ENCODE measurements at places on chromosomes 11 and 22.

GRCh38 chr11:125117429-125117828 lies 6.0 kb upstream of the TMEM218 start:
- DNase-seq, result no peak

- DNase-seq, result no peak
These were observed 18.2 kb upstream of the MUC5AC start for GRCh38 chr11:1139441-1140083.

DNA sequence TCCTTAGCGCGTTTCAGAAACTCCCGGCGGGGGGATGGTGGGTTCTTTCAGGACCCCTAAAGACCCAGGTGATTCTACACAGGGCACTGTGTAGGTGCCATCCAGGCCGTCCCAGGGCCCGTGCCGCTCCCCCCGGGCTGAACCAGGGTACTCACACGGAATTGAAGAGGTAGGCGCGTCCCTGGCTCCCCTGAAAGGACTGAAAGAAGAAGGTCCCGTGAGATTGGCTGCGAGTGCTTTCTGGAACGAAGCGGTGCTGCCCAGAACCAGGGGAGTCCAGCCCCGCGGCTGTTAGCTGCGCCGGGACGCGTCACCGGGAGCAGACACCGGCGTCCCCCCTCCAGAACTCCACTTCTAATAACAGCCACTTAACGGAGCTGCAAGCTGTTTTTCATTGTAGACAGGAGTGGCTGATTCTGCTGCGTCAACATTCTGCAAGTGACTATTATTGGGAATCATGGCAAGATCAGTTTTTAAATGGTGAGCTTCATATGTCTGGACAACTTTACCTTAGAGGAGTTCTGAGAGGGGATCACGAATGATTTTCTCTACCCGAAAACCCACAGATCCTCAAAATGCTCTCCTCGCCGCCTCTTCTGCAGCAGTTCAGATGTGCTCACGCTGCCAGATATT lies 31.8 kb downstream of the YPEL1 start:
- no peak for DNase-seq

DNA sequence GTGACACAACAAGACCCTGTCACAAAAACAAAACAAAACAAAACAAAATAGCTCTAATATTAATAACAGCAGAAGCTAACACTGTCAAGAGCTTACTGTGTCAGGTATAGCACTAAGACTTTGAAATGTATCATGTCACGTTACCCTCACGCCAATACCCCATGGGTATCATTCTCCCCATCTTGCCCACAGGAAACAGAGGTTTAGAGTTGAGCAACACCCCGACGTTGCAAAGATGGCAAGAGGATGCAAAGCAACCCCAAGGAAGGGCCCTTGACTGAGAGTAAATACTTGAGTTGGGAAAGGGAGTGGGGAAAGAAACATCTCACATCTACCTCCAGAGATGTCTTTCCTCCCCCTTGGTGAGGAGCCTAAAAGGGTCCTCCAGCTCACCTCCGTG lies 366.8 kb downstream of the LARGE1 start:
- DNase-seq, result no peak

DNA sequence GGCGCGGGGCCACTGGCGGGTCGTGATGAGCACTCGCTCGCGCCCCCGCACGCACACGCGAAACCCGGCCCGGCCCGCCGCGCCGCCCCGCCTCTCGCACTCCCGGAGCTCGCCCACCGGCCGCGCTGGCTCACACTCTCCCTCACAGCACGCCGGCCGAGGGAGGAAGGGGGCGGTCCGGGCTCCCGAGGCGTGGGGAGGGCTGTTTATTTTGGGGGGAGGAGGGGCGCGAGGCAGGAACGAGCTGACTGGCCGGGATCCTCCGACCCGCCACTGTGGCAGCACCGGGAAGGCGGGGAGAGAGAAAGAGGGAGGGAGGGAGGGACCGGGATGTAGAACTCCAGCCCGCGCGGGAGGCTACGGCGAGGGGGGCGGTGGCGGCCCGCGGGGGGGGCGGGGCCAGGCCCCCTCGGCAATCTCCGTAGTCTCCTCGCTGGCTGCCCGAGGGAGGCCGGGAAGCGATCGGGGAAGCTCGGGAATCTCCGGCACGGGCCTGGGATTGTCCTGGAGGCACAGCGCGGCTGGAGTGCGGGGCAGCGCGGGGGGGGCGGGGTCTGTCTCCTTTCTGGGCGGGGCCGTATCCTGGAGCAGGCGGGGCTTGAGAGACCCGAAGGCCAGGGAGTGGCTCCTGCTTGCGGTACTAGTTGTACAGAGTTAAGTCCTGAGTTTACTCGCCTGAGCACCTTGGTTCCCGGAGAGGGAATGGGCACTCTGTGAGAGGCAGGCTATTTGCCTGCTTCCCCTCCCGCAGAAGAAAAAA lies at the start of gene RBFOX2:
Gene RBFOX2 (minus strand): TSS at position 179 of the 760 bp plus-strand sequence. CDS start 399 bp downstream, outside the sequence.
- peak; percentile 93 for DNase-seq

DNA sequence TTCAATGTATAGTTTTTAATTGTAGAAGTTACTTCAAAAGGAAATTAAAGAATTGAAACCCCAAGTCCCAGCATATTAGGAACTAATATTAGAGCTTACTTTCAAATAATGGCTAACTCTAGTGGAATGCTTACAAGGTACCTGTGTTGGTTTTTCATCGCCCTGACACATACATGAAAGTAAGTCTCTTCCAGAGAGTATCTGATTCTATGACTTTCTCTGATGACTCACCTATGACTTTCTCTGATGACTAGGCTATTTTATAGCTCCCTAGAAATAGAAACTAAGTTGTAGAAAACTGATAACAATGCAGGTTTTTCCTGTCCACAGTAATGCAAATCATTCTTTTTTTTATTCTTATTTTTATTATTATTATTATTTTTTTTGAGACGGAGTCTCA lies 33.6 kb upstream of the MMP7 start:
- DNase-seq, result peak; percentile 36

GRCh38 chr11:81941998-81942397 lies 791.7 kb downstream of the FAM181B start:
- no peak for DNase-seq

GRCh38 chr22:26707090-26707489 lies 49.7 kb downstream of the MIAT start:
- no peak for DNase-seq

DNA sequence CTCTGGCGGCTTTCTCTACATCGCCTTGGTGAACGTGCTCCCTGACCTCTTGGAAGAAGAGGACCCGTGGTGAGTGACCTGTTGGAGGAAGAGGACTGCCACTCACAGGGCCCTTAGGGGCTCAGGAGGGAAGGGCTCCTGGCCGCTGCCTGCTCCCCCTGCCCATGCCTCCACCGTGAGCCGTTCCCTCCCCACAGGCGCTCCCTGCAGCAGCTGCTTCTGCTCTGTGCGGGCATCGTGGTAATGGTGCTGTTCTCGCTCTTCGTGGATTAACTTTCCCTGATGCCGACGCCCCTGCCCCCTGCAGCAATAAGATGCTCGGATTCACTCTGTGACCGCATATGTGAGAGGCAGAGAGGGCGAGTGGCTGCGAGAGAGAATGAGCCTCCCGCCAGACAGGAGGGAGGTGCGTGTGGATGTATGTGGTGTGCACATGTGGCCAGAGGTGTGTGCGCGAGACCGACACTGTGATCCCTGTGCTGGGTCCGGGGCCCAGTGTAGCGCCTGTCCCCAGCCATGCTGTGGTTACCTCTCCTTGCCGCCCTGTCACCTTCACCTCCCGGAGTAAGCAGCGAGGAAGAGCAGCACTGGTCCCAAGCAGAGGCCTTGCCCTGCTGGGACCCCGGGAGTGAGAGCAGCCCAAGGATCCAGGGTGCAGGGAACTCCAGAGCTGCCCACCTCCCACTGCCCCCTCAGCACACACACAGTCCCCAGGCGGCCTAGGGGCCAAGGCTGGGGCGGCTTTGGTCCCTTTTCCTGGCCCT lies 6.9 kb downstream of the SLC39A13 start:
- no peak for DNase-seq

GRCh38 chr11:66426314-66426713 lies 5.5 kb downstream of the NPAS4 start:
- no peak for DNase-seq

DNA sequence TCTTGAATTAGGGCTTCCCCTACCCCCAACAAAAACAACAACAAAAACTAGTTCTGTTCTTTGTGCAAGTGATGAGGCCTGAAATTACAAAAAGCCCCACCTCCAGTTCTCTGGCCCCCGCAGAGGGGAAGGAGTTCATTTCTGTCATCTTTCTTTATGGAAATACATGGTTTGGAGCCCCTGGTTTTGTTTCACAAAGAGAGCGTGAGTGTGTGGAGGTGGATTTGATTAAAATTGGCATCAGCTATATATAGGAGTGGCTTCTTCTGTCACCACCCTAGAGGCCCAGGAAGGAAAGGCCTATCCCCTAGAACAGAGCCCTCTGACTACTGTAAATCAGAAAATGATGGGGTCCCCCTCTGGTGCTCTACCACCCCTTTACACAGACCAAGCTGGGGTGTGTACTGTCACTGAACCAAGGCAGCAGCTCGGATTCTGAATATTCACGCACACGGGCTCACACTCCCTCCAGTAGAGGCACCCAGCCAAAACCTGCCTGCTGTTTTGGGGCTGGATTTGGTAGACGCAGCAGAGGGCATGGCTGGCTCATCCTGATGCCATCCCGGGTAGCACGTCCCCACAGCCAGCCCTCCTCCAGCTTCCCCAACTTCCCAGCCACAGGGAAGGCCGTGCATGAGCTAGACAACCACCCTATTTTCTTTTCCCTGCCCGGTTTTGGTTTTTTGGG lies 19.4 kb downstream of the RCOR2 start:
- no peak for DNase-seq

GRCh38 chr11:93166194-93166593 lies 31.6 kb downstream of the SLC36A4 start:
- DNase-seq, result no peak

- no peak for DNase-seq
These were observed 13.4 kb downstream of the CPT1A start for GRCh38 chr11:68828155-68828931.

DNA sequence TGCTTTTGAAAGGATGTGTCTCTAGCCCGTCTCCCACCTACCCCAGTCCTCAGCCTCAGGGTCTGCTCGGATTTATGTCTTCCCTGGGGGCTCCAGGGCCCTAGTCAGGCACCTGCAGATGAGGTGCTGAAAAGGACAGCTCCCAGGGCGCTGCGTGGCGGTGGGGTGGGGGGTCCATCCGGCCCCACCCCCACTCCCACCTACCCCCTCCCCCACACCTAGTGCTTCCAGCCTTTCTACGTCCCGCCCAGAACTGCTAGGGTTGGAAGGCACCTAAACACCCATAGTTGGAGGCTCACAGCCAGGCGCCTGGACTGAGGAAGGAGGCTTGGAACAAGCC lies 1.4 kb upstream of the ROBO3 start:
- no peak for DNase-seq

GRCh38 chr11:117702946-117703598 lies 93.9 kb downstream of the DSCAML1 start:
- no peak for DNase-seq

DNA sequence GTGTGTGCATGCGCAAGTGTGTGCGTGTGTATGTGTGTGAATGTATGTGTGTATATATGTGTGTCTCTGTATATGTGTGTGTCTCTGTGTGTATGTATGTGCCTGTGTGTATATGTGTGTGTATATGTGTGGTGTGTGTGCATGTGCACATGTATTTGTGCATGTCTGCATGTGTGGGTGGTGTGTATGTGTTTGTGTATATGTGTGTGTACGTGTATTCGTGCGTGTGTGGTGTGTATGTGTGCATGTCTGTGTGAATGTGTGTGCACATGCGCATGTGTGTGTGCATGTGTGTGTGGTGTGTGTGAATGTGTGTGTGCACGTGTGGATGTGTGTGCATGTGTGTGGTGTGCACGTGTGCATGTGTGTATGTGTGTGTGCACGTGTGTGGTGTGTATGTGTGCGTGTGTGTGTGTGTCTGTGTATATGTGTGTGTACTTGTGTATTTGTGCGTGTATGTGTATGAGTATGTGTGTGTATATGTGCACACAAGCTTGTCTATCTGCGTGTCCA lies 71.4 kb downstream of the SCN3B start:
- DNase-seq, result no peak

GRCh38 chr11:64090806-64091516 lies 55.2 kb downstream of the FLRT1 start:
- DNase-seq, result no peak

GRCh38 chr11:35787626-35788025 lies 125.1 kb downstream of the TRIM44 start:
- no peak for DNase-seq

DNA sequence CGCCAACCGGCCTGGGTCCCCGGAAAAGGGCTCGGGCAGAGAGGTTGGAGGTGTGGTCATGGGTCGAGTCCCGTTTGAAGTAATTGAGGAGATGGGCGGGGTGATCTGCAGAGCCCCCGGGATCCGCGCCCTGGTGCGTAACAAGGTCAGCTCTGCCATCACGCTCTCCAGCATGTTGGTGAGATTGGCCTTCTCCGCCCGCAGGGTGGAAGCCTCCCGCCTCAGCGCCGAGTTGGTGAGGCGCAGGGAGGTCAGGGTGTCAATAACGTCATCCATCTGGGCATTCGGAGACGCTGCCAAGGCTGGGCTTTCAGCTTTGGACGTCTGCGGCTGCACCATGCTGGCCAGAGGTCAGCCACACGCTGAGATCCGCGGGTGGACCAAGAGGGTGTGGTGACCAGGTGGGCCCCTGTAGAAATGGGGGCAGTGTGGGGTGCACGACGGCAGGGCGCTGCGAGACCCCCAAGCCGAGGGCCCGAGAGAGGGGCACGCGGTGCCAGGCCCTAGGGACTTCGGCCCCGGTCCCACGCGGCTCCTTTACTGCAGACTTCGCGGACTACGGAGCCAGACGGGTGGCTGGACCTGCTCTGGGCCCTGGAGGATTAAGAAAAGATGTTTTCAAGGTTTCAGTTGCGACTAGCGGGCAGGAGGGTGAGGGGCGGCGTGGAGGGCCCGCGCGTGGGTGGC lies 672 bp downstream of the RTL6 start:
- peak; percentile 18 for DNase-seq

- DNase-seq, result no peak
These were observed 1273.9 kb upstream of the CNTN5 start for GRCh38 chr11:97746818-97747217.

GRCh38 chr11:97956904-97957303 lies 1063.8 kb upstream of the CNTN5 start:
- no peak for DNase-seq

DNA sequence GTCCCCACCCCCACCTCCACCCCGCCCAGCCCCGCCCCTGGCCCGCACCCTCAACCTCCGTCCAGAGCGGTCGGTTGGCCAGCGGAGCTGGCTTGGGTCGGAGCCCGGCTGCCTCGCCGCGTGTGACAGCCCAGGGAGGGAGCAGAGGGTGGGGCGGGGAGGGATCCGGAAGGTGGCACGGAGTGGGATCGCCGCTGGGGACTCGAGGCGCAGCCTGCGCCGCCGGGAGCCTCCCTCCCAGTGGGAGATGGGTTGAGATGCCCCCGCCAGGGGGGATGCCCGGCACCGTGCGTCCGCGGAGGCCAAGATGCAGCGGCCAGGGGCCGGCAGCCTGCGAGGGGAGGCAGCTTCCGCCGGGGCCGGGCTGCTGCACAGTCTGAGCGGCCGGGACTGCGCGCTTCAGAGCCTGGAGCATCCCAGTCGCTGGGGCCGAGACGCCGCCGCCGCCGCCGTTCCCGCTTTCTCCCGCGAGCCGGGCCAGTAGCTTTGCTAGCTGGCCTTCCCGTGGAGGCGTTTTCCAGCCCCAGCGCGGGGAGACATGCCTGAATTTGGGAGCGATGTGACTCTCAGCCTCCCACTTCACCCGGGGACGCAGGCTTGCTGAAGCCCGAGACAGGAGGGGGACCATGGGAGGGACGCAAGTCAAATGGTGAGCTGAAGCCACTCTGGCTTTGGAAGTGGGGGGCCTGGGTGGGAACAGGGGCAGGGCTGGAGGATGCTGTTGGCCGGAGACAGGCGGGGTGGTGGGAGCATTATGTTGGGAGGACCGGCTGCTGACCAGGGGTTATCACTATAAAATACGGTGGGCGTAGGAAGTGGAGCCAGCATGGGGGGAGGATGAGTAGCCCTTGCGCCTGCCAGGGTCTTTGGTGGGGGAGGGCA lies 40.2 kb downstream of the DIXDC1 start:
- peak; percentile 46 for DNase-seq

Data from trophoblast cell (in vitro differentiated cells and primary cell).